ENCODE measurements at places on chromosomes 16 and 17.

- no peak for DNase-seq
These were observed 533.2 kb downstream of the XYLT1 start for GRCh38 chr16:16937576-16937975.

DNA sequence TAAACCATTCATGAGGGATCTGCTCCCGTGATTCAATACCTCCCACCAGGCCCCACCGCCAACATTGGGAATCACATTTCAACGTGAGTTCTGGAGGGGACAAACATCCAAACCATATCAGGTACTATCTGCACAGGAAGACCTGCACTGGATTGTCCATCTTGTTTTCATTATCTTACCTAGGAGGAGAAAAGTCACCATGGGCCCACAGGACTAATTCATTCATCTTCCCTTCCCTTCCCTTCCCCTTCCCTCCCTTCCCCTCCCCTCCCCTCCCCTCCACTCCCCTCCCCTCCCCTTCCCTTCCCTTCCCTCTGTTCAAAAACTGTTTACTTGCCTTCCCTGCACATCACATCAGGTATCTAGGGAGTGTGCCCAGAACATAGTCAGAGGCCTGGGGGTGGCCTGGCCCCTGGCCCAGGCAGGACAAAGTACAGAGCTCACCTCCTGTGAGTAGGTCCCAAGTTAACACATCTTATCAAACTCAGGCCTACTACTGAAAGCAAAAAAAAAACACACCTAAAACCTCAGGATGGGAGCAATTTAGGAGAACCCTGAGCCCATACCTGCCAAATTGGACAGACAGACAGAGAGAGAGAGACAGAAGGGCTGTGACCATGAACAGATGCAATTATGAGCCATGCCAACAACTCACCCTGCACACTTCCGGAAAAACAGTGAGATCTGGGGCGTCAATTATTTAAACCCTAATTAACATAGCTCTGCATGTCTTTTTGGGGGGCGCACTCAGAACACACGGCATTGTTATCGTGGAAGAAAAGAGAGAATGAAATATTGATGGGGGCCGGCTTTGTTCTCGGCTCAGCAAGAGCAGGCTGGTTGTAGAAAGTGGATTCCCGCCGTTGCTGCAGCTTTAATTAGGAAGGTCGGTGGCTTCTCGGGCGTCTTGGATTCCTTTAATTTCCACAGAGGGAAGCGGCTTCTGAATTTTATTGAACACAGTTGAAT lies 151.2 kb downstream of the IRX5 start:
- no peak for DNase-seq

DNA sequence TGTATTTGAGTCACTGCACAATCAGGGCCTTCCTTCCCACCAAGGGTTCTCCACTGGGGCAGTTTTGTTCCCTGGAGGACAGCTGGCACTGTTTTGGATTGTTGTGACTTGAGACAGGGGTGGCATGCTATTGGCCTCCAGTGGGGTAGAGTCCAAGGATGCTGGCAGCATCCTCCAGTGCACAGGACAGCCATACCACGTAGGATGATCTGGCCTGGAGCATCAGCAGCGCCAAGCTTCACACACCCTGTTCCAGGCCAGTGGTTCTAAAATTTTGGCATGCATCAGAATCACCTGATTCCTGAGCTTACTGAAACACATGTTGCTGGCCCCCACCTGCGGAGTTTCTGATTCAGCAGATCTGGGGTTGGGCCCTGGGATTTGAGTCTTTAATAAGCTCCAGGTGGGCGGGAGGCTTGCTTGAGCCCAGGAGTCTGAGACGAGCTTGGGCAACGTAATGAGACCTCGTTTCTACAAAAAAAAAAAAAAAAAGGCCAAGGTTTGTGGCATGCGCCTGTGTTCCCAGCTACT lies 83.2 kb downstream of the MGAT5B start:
- no peak for DNase-seq

DNA sequence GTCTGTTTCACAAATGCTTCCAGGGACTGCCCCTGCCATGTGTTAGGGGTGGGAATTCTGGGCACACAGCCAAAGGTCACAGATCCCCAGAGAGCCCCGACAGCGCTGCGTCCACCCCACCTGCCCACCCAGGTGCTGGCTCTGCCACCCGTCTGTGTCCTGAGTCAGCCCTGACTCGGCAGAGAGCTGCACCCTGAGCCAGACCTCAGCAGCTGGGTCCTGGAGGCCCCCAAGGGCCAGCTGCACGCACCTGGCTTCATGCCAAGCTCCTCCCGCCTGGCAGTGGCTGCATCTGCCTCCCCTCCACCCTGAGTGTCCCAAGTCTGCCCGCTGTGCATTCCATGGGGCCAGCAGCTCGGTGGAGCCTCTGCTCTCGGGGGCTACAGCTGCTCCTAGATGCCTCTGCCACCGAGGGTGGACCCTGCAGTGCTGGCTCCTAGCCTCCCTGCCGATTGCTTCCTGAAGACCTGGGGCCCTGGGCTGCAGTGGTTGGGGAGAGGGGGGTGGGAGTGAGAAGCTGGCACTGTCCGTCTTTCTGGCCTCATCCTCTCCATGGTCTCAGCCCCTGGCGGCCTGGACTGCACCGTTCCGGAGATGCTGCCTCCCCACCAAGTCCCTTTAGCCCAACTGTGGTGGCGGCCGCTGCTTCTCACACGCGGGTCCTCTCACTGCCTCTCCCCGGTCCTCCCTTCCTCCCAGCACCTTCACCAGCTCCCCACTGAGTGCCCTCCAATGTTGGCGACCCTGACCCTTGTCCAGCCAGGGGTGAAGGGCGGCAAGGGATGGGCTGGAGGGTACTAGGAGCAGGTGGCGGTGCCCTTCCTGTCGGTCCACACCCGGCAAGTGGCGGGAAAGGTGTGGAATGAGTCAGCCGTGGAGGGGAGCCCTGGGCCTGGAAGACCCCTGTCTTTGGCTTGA lies 3.0 kb downstream of the SECTM1 start:
- DNase-seq, result peak; percentile 73

GRCh38 chr17:82101767-82102679 lies 4.0 kb upstream of the FASN start:
- no peak for DNase-seq

GRCh38 chr17:29566473-29567303 lies at the start of gene ABHD15:
ABHD15 (minus strand) TSS chr17:29567037; CDS start chr17:29566966, 71 bp downstream.
- DNase-seq, result peak; percentile 39

- DNase-seq, result no peak
These were observed 223.7 kb downstream of the SEC14L1 start for GRCh38 chr17:77364381-77364911.

DNA sequence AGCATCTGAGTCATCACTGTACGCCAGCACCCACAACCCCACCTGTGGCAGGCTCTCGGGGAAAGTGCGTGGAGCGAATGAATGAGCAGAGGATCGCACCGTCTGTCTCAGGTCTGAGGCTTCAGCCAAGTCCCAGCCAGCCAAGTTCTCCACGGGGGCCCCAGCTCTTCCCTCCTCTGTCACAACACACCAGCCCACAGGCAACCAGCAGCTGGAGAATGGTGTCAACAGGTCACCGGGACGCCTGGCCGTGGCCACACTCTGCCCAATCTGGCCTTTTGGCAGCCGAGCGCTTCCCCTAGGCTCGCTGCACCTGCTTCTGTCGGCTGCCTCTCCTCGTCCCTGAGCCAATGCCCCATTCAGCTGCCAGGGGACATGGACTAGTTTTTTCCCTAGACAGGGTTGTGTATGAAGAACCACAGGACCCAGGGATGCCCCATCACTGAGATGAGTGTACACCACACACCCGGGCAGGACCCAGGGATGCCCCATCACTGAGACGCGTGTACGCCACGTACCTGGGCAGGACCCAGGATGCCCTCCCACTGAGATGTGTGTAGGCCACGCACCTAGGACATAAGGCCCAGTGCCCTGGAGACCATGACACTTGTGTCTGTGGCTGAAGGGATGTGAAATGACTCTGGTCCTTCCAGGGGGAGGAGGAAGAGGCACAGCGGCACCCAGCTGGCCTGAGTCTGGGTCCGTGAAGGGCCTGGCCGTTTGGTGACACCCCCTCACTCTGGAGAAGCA lies 52.8 kb downstream of the ABR start:
- no peak for DNase-seq

- DNase-seq, result no peak
These were observed 41.4 kb downstream of the VPS53 start for GRCh38 chr17:673200-673681.

GRCh38 chr16:86033016-86033474 lies 134.1 kb downstream of the IRF8 start:
- peak; percentile 28 for DNase-seq

GRCh38 chr17:67779098-67779672 lies 46.1 kb upstream of the BPTF start:
- peak; percentile 30 for DNase-seq

GRCh38 chr16:70735141-70735979 lies 49.5 kb upstream of the MTSS2 start:
- no peak for DNase-seq

DNA sequence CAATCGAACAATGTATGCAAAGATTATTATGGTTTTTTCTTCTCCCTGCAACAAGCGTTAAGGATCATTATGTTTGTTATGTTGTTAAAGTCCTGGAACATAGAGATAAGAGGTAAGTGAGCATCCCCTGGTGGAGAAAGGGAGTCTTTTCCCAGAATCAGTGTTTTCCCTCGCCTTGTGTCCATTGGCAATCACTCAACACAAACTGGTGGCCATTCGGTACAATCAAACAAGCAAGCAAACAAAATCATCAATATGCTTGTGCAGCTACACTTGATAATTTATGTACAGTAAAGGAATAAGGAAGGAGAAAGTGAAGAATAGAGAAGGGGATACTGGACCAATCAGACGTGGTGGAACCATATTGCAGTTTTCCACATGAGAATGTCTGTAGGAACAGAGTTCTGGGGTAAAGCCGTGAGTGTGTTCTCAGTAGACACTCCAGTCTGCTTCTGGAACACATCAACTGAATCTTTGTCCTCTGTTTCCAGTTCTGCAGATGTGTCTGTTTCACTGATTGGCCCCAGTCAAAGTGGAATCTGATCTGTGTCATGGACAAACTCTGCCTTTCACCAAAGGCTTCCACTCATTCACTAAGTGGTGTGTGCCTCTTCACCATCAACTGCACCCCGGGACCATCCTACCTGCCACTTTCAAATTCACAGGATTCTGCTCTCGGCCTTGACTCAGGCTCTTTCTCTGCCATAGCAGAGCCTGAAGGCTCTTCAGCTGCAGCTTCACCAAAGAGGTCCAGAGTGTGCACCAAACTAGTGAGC lies 169.5 kb downstream of the AHSP start:
- DNase-seq, result peak; percentile 16

- DNase-seq, result peak; percentile 60
These were observed 6.9 kb upstream of the C16orf78 start for GRCh38 chr16:49366669-49367068.

GRCh38 chr17:58648236-58648635 lies 43.6 kb downstream of the TEX14 start:
- no peak for DNase-seq

DNA sequence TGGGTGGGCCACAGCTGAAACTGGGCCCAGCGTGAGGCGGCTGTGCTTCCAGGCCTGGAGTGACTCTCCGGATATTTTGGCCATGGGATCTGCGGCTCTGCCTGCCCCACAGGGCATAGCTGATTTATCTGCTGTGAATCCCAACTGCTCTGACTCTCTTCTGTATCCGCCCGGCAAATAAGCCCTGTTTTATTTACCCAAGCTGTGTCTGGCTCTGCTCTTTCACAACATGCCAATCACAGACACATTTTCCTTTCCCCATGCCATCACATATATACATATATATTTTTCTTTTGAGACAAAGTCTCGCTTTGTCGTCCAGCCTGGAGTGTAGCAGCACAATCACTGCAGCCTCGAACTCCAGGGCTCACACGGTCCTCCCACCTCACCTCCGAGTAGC lies 33.3 kb downstream of the GTF3C1 start:
- no peak for DNase-seq

GRCh38 chr17:19590451-19590850 lies 56.8 kb downstream of the SLC47A1 start:
- no peak for DNase-seq

- DNase-seq, result no peak
These were observed 9.8 kb downstream of the HLF start for GRCh38 chr17:55274355-55275255.

DNA sequence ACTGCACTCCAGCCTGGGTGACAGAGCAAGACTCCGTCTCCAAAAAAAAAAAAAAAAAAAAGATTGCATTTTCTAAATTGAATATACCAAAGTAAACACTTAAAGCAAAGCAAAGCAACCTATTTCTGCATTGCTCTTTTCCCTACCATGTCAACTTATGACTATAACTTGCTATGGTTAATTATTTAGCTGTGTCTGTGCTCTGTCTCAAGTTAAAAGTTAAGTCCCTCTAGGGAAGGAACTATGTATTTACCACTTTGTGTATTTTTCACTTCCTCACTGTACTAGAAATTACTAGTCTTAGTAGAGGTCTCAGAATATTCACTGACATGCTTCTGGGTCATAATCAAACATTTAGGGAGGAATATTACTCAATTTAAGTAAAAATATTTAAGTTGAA lies 711.7 kb upstream of the SOX9 start:
- no peak for DNase-seq

- peak; percentile 32 for DNase-seq
These were observed 28.9 kb upstream of the FOXK2 start for GRCh38 chr17:82490512-82491195.

DNA sequence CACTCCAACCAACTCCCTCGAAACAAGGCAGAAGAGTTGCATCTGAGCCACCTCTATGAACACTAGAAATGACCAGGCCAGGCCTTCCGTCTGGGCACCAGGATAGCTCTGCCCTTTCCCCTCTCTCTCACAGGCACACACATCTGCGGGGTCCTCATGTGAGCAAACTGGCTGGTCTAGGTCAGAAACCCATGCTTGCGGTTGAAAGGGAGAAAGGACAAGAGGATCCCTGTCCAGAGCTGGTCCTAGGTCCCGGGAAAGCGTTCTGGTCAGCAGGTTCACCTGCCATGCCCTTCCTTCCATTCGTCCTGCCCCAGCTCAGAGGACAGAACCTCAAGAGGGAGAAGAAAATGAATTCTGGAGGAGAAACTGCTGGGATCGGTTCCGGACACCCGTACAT lies 2.7 kb downstream of the MNT start:
- DNase-seq, result no peak

DNA sequence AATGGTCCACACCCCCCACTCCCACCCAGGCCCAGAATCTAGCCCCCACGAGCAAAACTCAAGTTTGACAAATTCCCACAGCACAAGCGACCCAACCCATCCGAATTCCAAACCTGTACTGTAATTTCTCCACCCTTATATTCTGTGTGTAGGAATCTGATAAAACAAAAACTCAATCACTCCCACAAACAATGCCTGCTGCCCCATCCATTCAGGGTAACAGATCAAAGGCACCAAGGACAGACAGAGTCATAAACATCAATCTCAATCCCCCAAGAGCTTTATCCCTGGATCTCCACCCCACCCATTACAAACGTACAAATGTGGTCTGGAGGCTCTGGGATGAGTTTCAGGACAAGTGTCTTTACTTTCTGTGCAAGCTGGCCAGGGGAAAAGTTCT lies 157.8 kb downstream of the AXIN2 start:
- DNase-seq, result no peak

GRCh38 chr16:23835390-23836077 lies at the start of gene PRKCB:
PRKCB (plus strand) TSS chr16:23835983.
- DNase-seq, result peak; percentile 63

DNA sequence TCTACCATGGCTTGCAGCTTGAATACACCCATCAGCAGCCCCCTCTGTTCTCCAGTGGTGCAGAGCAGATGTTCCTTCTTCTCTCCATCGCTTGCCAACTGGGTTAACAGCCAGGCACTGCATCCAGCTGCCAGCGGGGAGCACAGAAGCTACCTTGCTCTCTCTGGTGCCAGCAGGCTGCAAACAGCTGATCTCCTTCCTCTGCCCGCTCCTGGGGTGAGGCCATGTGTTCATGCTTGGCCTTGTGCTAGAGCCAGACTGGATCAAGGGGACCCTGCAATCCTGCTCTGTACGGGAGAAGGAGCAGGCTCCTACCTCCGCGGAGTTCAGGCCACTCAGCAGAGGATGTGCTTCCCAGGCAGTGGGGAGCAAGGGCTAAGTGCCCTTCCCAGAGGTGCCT lies 24.1 kb upstream of the ENGASE start:
- no peak for DNase-seq
